ENCODE measurements at places on chromosomes 1 and 21.
A peak's percentile ranks its signal among the peaks of the same experiment; 100 is the strongest.

DNA sequence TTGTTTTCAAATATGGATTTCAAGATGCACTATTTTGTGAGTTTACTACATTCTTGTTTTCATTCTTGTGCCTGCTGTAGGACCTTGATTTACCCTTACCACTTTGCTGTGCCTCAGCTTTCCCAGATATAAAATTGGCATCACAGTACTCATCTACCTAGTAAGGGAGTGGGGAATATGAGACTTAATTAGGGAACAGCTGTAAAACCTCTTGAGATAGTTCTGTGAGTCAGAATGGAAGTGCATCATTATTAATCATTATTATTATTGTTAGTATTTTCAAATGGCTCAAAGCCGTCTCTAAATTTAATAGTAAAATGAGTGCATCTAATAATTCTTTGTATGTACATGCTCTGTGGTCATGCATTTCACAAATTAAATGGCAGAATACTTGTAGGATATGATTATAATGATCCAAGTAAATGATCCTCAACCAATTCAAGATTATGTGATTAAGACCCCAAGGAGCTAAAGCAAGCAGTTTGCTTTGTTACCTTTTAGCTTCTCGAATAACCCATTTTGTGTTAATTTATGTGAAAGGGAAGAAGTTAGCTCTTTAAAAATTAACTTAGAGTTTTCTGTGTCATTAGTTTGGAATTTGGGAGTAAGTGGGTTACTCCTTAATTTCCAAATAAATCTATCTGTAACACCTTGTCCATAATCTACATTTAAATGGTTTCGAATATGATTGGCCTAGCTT lies 155.4 kb downstream of the NFIA start:
- no peak for DNase-seq

GRCh38 chr1:53979712-53980450 lies 33.7 kb downstream of the LRRC42 start:
- no peak for DNase-seq

GRCh38 chr1:233278631-233279030 lies 16.9 kb downstream of the PCNX2 start:
- no peak for DNase-seq

GRCh38 chr1:3644273-3644672 lies 5.6 kb downstream of the WRAP73 start:
- DNase-seq: no peak

- no peak for DNase-seq
These were observed 4.7 kb downstream of the GPR137B start for GRCh38 chr1:236147068-236147467.

GRCh38 chr1:171090604-171091003 lies at the start of gene FMO3:
Gene FMO3, plus strand, starts transcription at chr1:171090905. Its CDS starts 1,754 bp downstream, at chr1:171092659.
- DNase-seq: no peak

- DNase-seq: no peak
These were observed 221.7 kb downstream of the C1orf94 start for GRCh38 chr1:34398241-34398915.

- DNase-seq: no peak
These were observed 468.7 kb downstream of the ADGRL2 start for GRCh38 chr1:82269431-82269830.

GRCh38 chr1:52210044-52210443 lies 68.2 kb downstream of the ZFYVE9 start:
- no peak for DNase-seq

- no peak for DNase-seq
These were observed 32.9 kb downstream of the RASSF5 start for GRCh38 chr1:206540044-206540780.

DNA sequence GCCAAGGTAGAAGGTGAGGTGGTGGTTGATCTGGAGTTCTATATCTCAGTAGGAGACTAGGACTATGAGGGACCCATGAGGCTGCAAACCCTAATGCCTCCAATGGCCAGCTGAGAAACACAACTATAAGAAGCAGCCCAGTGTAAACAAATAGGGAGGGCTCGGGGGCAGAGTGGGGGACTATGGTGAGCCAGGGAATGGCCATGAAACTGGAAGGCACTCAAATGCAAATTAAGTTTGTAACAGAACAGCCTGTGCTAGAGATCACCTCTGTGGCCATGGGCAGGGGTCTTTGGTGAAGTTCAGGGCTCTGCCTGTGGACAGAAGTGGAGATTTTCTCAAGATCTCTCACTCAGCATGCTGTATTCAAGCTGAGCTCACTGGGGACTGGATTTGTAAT lies 187.1 kb downstream of the GRIK3 start:
- no peak for DNase-seq

DNA sequence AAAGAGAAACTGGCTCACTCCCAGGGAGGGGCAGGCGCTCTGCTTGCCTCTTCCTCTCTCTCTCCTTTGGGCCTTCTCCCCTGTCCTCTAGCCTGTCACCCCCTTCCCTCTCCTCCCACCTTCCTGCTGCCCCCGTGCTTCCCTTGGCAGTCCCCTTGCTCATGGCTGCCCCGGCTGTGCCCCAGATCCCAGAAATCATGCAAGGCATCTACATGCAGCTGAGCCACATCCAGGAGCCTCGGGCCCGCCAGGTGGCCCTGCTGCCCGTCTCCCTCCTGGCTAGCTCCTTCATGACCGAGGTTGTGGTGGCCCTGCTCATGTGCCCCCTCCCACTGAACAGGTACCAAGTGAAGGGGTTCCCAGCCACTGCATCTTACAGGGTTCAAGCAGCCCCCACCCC lies 36.0 kb upstream of the TTC4 start:
- DNase-seq: no peak

- peak; percentile 94 for DNase-seq
These were observed at the start of gene MFSD2A for GRCh38 chr1:39954870-39955546. Gene MFSD2A, plus strand, starts transcription at chr1:39955145. Its CDS starts 148 bp downstream, at chr1:39955293.

DNA sequence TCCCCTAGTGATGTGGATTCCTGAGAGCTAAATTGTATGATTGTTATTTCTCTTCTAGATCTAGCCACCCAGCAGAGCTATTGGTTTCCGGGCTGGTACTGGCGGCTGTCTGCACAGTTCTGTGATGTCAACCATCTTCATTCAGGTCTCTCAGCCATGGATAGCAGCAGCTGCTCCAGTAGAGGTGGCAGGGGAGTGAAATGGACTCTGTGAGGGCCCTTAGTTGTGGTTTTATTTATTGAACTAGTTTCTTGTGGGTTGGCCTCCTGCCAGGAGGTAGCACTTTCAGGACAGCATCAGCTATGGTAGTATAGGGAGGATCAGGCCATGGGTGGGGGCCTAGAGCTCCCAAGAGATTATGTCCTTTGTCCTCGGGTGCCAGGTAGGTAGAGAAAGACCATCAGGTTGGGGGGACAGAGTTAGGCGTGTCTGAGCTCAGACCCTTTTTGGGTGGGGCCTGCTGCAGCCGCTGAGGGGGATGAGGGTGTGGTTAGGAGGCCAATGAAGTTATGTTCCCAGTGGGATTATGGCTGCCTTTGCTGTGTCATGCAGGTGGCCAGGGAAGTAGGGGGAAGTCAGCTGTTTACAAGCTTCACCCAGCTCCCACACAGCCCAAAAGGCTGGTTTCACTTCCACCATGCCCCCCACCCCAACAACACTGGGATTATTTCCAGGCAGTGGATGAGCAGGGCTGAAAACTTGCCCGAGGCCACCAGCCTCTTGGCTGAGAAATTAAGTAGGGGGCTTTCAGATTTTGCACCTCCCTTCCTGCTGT lies 55.1 kb upstream of the RGS4 start:
- DNase-seq: no peak

DNA sequence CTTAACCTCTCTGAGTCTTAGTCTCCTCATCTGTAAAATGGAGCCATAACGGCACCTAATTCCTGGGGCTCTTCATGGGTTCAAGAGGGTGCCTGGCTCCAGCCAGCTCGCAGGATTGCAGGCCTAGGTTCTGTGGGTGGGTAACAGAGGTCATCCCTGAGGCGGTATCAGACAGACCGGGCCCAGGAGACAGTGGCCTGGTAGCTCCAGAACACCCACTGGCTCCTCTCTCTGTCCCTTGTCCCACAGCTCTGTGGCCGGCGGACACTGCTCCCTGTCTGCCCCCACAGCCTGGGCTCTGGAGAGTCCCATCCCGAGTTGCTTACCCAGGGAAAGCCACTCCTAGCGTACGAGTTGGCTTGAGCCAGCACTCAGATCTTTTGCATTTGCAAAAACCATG lies 150.3 kb downstream of the PEX14 start:
- no peak for DNase-seq

- no peak for DNase-seq
These were observed 128.8 kb downstream of the KIAA0319L start for GRCh38 chr1:35428360-35428759.

DNA sequence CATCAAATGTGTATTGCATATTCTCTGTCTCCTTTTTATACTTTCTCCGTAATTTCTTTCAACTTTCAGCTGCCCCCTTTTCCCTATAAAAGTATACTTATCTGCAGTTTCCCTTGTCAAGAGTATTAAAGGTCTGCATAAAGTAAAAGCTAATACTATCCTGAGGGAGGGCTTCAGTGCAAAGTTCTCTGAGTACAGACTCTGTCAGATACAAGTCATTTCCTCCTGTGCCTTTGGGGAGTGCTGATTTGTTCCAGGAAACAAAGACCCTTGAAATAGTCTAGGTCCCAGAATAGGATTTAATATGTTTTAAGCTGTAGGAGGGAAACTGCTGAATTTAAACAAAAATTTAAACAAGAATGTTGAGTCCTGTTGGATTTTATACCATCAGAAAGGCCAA lies 11.7 kb downstream of the GPR161 start:
- DNase-seq: no peak

DNA sequence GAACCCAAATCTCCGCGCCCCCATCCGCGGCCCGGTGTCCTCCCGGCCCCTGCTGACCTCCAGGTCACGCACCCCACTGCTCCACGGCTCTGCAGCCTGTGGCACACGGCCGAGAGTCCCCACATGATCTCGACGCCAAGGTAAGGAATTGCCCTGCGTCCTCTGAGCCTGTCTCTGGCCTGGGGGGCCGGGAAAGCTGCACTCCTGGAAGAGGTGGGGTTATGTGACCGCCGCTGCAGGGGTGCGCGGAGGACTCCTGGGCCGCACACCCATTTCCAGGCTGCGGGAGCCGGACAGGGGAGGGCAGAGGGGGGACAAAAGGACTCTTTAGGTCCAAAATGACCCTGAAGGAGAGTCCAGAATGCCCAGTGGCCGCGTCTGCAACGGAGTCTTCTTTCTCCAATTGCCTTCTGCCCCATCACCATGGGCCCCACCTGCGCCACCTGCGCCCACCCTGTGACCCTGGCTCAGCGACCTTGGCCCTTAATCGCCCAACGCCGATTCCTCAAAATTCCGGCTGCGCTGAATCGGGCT lies 997 bp upstream of the SIM2 start:
- DNase-seq: no peak

- DNase-seq: no peak
These were observed 184.5 kb downstream of the KAZN start for GRCh38 chr1:14782741-14783591.

- DNase-seq: no peak
These were observed 90.4 kb downstream of the PAX7 start for GRCh38 chr1:18721041-18721440.

DNA sequence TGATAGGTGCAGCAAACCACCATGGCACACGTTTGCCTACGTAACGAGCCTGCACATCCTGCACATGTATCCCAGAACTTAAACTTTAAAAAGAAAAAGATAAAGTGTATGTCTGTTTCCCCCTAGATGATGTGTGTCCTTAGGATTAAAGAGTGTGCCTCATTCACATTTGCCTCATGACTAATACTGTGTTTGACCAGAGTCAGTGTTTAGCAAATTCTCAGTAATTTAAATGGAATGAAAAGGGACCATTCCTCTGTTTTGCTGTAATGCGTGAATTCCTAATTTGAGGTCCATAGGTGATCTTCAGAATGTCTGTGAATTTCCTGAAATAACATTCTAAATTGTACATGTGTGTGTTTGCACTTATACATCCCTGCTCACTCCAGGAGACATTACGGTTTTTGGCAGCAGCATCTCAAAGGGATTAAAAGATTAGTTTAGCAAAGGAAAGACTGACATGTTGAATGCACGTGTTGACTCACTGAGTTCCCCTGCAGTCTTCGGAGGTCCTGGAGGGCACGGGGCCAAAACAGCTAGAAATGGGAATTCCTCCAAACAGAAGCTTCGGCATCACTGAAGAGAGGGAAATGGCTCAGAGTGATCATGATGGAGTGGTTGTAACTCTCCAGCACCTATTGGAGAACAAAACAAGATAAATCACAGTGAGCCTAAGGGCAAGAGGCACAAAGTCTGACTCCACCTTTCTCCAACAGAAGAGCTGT lies 19.1 kb upstream of the SLC35F3 start:
- no peak for DNase-seq
